ENCODE measurements at places on chromosomes 16 and 17.

DNA sequence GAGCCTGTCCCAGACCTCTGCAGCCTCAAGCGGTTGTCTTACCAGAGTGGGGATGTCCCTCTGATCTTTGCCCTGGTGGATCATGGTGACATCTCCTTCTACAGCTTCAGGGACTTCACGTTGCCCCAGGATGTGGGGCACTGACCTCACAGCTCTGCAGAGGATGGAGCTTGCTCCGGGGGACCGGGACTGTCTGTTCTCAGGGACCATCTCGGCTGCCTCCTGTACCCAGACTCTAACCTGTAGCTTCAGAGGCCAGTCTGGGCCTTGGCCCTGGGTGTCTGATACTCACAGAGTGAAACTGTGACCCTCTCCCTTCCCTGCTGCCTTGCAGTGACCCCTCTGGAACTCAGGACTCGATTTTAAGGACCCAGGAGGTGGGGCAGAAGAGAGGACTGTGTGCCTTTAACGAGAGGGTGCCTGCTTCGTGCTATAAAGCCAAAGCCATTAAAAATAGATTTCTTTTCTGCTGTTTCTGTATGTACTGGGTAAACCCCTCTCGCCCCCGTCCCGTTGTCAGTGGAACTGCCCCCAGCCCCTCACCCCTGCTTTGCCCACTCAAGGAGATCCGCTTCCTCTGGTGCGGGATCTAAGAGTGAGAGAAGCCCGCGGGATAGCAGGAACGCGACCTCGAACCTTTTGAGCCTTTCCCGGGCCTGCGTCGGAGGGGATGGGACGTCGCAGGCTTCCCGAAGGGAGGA, 1.1 kb upstream of the LLGL2 start:
- no peak for DNase-seq

DNA sequence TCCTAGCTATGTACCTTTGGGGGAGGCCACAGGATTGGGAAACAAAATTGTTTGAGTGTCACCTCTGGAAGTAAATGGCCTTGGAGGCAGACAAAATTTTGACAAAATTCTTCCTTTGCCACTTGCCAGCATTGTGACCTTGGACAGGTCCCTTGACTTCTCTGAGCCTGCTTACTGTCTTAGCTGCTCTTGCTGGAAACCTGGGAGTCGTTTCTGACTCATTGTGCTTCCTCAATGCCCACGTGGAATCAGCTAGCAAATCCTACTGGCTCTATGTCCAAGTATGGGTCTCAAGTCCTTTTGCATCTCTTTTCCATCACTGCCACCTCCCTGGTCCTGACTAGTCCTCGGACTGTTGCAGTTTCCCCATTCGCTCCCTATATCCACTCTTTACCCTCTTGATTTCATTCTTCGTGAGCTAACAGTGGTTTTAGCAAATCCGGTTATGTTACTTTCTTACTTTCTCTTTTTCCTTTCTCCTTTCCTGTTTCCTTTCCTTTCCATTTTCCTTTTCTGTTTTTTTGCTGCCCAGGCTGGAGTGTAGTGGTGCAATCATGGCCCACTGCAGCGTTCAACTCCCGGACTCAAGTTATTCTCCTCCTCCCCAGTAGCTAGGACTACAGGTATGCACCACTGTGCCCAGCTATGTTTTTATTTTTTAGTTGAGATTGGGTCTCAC, 68.1 kb upstream of the LGALS9 start:
- DNase-seq: no peak

GRCh38 chr17:2085648-2085949, 30.7 kb downstream of the HIC1 start:
- no peak for DNase-seq

- peak; percentile 44 for DNase-seq
Measured at GRCh38 chr16:64167936-64168335, 953.9 kb downstream of the CDH11 start.

DNA sequence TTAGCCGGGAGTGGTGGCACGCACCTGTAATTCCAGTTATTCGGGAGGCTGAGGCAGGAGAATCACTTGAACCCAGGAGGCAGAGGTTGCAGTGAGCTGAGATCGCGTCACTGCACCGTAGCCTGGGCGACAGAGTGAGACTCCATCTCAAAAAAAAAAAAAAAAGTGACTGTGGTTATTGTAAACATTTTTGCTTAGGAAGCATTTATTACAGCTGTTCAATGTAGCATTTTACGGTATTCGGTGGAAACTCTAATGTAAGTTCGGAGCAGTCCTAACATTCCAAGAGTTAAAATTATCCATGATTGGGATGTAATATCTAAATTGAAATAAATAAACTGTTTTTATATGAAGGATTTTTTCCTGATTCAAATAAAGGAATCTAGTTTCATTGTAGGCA, 254.8 kb upstream of the HSBP1 start:
- no peak for DNase-seq

DNA sequence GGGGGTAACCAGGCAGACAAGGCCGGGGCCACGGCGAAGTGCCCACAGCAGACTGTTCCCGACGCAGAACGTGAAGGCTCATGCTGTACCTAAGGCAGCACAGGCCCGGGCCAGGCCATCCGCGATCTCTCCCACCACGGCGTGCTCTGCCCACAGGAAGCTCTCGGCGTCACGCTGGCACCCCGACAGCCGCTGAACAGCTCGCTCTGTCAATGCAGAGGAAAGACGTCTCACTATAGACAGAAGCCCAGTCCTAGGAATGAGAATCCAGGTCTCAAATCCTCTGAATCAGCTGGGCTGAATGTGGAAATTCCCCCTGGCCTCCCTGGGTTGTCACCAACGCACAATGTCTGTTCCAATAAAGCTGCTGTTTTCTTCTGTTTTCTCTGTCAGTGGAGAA, 21.4 kb downstream of the SERPINF1 start:
- DNase-seq: no peak

GRCh38 chr17:82418001-82418986, at the start of the genes HEXD and OGFOD3:
HEXD (plus strand) TSS chr17:82418347; CDS start chr17:82419800, 1,453 bp downstream.
OGFOD3 (minus strand) TSS chr17:82418586; CDS start chr17:82418485, 101 bp downstream.
- peak; percentile 84 for DNase-seq

DNA sequence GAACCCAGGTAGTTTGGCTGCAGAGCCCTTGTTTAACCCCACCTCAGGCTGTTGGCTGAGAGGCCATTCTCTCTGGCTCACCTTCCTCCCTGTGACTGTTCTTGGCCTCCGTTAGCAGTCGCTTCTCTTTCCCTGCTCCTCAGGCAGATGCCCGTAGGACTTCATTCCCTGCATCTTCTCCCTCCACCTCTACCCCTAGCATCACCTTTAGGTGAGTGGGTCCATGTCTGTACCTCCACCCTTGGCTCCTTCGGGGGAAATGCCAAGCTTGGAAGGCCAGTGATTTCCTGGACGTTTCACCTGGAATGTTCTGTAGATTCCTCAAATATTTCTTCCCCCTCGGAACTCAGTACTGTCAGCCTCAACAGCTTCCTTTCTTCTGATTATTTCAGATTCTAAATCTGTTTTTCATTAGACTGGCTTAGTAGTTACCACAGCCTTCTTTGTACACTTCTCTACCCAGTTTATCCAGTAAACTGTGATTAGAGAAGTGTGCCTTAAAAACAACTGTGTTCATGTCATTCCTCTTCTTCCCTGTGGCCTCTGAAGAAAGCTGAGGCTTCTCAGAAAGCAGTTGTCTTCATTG, 227.9 kb downstream of the MSI2 start:
- DNase-seq: no peak

- no peak for DNase-seq
Measured at GRCh38 chr16:68767581-68767980, 30.5 kb downstream of the CDH1 start.

DNA sequence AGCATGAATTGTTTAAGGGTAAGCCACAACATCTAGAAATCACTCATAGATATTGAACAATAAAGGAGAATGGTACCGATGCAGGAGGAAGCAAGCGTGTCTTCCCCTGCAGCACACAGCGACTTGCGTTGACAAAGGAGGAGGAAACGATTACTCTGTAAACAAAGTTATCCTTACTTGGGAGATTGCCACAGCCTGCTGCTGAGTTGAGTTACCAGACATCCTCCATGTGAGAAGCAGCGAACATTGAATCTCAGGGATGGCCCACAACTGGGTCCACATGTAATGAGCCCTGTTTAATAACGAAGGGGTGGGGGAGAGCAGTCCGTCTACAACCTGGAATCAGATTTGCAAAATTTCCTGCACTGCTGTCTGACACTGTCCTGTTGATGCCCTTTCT, 27.7 kb downstream of the CLUH start:
- DNase-seq: no peak

DNA sequence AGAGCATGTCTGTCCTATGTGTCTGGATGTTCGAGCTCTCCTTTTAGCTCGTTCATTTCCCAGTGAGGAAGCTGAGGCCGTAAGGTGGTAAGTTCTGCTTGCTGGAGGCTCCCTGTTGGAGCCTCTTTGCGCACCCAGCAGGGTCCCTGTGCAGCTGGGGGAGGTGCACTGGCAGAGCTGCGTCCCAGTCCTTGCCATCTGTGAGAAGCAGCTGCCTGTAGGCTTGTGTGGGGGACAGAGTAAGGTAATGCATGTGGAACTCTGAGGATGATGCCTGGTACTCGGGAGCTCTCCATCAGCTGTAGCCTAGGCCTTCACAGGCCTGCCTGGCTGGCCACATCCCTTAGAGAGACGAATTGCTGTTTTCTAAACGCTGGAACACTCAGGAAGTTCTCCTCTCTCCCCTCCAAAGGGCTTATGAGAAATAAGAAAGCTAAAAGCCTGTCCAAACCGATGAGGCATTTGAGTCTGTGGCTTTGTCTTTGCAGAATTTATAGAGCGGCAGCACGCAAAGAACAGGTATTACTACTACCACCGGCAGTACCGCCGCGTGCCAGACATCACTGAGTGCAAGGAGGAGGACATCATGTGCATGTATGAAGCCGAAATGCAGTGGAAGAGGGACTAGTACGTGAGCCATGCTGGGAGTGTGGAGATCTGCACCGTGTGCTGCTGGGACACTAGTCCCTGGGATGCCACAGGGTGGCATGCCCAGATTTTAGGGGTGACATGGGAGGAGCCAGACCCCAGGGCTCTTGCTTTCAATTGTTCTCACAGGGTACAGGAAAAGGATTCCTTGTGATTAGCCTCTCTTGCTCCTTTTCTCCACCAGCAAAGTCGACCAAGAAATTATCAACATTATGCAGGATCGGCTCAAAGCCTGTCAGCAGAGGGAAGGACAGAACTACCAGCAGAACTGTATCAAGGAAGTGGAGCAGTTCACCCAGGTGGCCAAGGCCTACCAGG, 1.6 kb downstream of the NDUFB10 start:
- no peak for DNase-seq

- DNase-seq: no peak
Measured at GRCh38 chr16:6704306-6704930, 628.2 kb upstream of the RBFOX1 start.

DNA sequence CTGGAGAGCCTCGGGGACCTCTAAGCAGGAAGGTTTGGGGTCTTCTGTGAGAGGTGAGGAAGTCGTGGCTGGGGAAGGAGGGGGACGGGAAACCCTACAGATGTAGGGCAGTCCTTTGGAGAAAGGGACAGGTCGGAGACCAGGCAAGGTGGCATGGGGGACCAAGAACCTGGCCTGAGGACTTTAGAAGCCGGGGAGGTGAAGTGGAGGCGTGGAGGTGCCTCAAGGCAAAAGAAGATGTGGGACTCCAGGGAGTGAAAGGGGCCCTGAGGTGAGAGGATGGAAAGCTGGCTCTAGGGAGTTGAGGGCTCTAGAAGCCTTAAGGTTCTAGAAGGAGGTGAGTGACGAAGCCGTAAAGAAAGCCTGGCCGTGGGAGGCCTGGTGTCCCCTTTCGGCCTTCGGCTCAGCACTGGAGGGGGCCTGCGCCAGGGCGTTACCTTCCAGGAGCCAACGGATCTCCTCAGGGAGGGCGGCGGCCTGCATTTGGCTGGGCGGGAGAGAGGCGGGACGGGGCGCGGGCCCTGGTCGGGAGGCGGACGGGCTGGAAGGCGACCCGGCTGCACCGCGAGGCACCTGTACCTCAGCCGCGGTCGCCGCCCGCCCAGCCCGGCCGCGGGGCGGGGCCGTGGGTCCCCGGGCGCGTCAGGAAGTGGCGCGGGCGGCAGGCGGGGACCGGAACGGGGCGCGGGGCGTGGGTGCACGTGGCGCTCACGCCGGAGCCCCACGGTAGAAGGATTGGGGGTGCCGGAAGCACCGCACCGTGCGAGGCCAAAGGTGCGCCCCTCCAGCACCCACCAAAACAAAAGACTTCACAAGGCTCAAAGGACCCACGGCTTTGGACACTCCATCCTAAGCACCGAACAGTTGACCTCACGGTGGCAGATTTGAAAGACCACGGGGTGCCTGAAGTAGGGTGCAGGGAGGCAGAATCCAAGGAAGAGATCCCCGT, at the start of gene SKAP1:
Gene SKAP1 (minus strand): TSS at position 577 of the 949 bp plus-strand sequence.
- DNase-seq: no peak

DNA sequence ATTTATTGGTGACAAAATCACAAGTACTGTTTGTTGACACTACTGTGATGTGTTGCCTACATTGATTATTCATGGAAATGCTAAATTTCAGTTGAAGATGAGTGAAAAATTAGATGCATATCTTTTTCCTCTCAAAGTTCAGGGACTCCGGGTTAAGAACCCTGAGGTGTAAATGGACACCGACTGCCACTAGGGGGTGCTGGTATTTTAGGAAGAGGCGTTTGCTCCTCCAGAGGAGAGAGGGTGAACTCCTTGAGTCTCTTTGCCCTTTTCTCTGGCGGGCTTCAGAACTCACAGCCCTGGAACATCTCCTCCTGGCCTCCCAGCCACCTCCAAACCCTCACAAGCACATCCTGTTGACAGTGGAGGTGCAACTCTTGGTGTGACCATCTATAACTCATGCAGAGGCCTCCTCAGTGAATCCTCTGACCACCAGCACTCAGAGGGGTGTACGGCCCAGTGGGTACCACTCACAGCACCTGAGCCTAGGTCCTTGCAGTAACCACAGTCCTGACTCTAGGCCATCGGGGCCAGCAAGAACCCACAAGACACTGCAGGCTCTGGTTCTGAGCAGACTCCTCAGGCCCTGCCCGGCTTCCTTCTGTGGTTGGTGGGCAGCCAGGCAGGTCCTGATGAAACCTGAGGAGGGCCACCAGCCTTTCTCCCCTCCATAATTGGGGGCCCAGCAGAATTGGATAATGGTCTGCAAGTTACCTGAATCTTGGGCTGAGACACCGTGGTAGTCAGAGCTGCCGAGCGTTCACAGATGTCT, 26.2 kb upstream of the PIK3R5 start:
- peak; percentile 37 for DNase-seq

DNA sequence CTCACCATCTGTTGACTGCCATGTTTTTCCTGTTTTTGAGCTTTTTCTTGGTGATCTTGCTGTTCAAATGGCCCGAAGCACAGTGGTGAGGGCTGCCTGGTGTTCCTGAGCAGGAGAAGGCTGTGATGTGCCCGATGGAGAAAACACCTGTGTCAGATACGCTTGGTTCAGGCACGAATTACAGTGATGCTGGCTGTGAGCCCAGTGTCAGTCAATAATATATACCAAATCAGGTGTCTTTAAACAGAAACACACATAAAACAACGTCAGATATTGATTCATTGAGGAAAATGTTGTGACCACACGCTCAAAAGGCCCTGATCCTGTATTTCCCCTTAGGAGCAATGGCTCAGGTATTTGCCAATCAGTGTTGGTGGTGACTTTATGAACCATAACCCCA, 111.7 kb downstream of the SDR42E1 start:
- DNase-seq: no peak

- peak; percentile 37 for DNase-seq
Measured at GRCh38 chr16:87780385-87780989, 14.7 kb upstream of the KLHDC4 start.

- no peak for DNase-seq
Measured at GRCh38 chr16:2895813-2896212, 12.8 kb downstream of the FLYWCH2 start.

Measured in putamen (tissue), 1 donor.